BE2C (cell line): ENCODE measurements at places on chromosomes 7 and 10.

DNA sequence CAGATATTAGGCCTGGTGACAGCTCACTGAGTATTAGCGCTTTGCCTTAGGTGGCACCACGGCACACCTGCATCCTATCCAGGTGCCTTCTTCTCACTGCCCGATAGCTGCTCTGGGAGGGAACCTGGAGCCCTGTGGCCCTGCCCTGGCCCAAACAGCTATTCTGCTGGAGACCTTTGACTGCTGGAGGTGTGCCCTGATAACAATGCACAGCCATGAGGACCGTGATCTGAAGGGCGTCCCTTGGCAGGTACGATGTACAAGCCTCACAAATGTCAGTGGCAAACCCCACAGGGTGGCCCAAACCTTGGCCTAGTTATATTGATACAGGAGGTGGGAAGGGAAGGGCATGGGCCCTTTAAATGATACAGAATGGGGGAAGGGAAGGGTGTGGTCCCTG lies 259.5 kb downstream of the GRID1 start:
- no peak for DNase-seq

GRCh38 chr10:58351616-58352578 lies 17.1 kb downstream of the UBE2D1 start:
- no peak for DNase-seq

GRCh38 chr7:36188266-36188665 lies 35.2 kb downstream of the EEPD1 start:
- DNase-seq, result no peak

DNA sequence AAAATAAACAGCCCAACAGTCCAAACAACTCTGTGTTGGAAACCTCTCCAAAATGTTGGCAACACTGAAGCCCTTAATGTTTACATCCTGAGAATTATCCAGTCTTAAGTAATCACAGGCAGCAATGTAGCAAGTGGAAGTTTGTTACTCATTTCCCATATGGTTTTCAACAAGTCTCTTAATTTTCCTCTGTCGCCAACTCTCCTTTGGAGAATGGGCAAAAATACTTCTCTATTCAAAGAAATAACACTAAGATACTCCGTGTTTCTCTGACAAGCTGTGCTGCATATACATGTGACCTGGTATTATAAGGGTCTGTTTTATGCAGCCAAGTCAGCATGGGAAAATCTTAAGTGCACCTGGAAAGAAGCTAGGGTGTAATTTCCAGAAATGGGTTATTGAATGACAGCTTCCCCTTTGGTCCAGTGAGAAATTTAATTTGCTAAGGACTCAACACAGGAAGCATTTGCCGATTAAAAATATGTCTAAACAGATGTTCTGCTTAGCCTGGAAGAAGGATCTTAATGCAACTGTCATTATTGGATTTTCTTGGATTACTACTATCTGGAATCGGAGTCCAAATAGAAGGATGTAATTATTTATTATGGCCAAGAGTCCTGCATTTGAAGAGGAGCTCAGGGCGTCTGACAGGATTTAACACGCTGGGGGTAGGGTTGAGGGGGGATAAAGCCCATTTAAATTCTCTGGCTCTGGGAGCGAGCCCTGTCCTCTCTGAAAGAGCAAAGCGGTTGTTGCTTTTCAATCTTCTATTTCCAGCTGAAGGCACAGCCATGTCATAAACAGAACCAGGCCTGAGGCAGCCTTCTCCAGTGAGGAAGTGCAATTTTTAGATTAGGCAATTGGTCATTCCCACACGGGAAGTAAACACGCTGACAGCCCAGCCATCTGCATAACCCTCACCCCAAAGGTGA lies 73.1 kb downstream of the TLL2 start:
- no peak for DNase-seq

DNA sequence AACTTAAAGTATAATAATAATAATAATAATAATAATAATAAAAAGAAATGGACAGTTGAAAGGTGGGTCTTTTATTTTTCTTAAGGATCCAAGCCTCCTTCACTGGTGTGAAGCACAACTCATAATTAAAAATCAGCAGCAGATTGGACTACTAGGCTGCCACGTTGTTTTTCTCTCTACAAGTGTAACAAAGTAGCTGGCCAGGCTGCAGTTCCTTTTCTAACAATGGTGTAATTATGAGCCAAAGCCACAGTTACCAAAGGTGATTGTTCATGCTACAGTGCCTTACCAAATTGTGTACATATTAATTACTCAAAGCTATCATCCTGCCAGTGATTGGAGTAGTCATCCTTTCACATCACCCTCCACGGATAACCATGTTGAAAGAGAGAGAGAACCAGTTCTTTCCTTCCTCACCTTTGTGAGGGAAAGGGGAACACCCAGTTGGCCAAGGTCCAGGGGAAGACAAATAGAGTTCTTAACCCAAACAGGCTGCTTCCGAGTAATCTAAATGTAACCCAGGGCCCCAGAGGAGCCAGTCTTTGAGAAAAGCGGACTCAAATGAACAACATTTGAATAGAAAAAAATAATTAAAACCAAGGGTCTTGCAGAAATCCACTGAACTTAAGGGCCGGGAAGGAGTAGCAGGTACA lies 86.3 kb upstream of the NPS start:
- no peak for DNase-seq

GRCh38 chr7:154789404-154789803 lies 213.5 kb downstream of the PAXIP1 start:
- DNase-seq, result peak; percentile 88

DNA sequence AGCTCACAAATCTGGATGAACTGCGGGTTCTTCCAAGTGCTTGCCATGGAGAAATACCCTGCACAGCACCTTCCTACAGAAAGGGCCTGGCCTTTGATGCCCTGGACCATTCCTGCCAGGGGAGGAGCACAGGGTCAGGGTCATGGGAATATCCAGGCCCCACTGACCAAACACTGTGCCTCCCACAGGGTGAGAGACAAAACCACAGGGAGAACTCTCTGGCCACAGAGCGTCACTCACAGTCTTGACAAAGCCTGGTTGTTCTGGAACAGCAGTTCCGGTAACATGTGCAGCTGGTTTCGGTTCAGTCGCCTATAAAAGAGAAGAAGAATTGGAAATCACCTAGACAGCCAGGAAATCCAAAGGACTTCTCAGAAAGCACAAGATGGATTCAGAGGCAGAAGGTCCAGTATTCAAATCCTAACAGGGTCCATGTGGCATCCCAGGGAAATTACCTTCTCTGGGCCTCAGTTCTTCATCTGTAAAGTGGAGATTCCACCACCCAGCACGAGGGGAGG lies 28.1 kb downstream of the SLIT1 start:
- no peak for DNase-seq

DNA sequence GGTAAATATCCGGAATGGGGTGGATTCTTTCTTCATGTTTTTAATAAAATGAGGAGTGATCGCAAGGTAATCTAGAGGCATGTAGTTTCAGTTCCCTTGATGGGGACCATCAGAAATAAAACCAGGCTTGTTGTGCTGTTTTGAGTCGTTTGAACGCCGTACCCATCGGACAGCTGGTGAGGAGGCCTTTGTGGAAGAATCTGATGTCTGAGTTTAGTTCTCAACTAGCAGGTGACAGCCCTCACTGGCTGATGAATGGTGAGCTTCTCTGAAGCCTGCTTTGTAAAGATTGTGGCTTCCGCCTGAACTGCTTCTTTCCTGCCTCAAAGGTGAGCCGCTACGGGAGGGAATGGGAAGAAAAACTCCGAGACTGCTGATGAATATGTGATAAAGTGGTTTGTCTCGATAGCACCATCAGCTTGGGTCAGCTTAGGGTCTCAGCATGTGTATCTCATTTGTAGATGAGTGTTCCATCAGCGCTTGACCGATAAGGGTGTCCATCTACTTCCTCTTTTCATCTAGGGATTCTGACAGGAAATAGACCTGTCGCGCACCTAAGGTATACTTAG lies 977 bp downstream of the TMEM248 start:
- no peak for DNase-seq

- no peak for DNase-seq
Measured at GRCh38 chr10:44980309-44981171, 1.9 kb upstream of the DEPP1 start.

DNA sequence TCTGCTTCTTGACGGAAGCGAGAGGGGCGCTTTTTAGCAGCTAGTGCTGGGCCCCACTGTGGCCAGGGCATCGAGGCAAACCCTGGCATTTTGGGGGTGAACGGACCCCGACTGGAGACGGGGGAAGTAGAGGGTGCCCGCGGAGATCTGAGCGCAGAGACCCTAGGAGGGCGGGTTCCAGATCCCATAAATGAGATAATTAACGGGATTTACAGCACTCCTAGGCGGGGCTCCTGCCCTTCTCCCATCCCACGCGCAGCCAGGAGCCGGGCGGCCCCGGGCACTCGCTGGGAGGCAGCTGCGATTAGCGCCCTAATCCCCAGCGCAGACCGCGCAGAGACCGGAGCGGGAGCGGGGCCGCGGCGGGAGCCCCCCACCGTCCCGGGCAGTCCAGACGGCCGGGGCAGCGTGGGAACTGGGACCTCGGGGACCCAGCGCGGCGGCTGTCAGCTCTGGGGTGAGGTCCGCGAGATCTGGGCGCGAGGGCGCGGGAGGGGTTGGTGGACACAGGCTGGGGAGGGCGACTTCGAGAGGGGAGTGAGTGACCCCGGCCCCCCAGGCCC lies 735 bp downstream of the JCAD start:
- DNase-seq, result no peak

- DNase-seq, result no peak
Measured at GRCh38 chr10:1939016-1939415, 201.7 kb upstream of the ADARB2 start.

GRCh38 chr7:115319541-115319940 lies 397.6 kb downstream of the MDFIC start:
- DNase-seq, result no peak

DNA sequence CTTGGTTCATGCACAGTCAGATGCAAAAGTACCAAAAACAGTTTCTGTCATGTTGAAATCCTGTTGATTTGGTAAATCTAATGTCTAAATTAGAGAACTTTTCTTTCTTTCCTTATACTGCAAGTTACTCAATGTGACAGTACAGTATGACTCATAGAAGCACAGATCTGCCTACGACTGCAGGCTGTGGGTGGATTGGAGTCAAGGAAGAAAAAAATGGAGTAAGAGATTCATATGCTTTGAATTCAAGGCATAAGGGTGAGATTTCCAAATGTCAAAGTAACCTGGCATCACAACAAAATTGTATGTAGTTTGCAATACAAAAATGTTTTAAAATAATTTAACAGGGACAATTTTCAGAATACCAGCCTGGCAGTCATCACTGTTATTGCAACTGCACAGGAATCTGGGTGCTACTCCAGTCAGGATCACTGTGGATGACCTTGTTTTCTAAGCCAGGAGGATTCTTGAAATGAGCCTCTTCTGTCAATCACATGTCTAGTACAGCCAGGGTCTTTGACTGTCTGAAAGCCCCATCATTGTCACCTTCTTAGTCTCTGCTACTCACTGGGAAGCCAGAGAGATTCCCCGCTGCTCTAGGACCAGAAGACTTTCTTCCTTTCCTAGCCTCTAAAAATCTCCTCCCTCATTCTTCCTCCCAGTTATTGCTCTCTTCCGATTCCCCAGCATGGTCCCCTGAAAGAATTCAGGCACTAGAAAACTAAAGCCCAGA lies 83.6 kb downstream of the CD36 start:
- DNase-seq, result no peak

DNA sequence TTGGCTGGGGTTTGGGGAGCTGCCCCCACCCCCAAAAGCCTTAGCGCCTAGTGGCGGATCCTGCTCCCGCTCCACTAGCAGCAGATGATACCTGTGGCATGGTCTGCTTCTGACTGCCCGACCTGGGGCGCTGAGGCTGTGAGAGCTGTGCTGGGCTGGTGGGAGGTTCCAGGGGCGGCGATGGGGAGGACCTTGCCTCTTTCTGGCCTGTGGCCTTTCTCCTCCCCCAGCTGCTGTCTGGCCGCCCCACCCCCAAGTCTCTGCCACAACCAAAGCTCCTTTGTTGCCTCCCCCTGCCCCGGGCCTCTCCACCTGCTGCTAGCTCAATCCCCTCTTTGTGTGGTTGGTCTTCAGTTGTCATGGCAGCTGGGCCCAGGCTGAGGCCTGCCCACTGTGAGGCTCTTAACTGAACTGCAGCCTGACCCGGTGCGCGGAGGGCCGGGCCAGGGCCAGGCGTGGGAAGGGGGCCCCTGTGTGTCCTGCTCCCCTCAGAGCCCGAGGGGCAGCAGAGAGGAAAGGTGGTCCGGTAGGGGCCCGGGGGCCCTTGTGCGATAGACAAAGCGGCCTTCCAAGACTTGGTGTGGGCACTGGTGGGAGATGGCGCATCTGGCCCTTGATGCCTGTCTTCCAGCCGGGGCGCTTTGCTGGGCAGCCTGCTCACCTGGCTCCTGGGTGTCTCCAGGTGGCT lies 4.7 kb downstream of the ZNF775 start:
- peak; percentile 51 for DNase-seq

DNA sequence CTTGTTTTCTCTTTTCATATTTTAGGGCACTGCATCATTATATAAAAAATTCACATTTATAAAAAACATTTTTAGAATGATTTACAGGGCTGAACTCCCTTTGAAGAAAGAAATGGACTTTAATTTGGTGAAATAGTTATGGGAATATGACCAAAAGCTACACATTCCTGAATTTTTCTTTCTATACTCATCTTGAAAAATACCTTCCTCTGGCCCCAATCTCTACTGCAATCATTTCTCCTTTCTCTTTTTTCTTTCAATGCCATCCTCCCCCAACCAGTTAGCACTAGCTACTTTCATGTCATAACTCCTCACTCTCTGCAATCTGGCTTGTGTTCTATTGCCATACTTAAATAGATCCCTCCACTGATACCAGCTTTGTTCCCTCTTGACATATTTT lies 6.2 kb downstream of the WNT8B start:
- no peak for DNase-seq

- DNase-seq, result no peak
Measured at GRCh38 chr10:102460836-102461186, 9.5 kb upstream of the C10orf95 start.

GRCh38 chr10:11986593-11987216 lies 55.9 kb downstream of the UPF2 start:
- DNase-seq, result peak; percentile 75

DNA sequence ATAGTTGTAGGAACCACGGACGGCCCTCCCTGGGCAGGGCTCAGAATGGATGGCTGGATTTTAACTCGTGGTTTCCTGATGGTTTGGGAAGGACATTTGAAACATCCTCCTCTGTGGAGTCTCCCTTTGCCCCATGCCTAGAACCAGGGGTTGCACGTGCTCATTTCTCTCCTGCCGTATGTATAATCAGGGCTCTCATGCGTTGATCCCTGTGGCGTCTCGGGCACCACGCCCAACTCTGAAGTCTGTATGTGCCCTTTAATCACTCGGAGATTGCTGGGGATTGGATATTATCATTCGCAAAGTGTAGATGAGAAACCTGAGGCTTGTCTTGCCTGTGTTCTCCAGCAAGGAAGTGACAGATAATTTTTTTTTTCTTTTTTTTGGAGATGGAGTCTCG lies 257.1 kb downstream of the CAMK1D start:
- no peak for DNase-seq
